ENCODE measurements at places on chromosomes 7 and 10. TPM values are rescaled to one million over a fixed set of nuclear protein-coding genes. Genes with fewer than 3 reads are reported as not detected.

DNA sequence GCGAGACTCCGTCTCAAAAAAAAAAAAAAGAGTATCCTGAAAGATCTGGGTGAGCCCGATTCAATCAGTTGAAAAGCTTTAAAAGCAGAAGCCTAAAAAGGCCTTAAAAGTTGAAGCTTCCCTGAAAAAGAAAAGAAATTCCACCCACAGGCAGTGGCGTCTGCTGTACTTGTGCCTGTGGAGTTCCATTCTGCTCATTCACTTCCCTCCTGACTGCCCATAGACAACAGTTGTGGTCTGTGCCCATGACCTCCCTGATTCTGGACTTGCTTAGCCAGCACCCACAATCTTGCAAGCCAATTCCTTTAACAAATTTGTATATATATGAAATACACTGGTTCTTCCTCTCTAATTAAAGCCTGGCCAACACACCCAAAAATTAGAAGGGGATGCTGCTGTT is 141.7 kb downstream of the DLG5 start:
- DNase-seq: no peak

- peak; percentile 34 for DNase-seq
Observed at GRCh38 chr7:25216837-25217236, 11.4 kb downstream of the NPVF start.

DNA sequence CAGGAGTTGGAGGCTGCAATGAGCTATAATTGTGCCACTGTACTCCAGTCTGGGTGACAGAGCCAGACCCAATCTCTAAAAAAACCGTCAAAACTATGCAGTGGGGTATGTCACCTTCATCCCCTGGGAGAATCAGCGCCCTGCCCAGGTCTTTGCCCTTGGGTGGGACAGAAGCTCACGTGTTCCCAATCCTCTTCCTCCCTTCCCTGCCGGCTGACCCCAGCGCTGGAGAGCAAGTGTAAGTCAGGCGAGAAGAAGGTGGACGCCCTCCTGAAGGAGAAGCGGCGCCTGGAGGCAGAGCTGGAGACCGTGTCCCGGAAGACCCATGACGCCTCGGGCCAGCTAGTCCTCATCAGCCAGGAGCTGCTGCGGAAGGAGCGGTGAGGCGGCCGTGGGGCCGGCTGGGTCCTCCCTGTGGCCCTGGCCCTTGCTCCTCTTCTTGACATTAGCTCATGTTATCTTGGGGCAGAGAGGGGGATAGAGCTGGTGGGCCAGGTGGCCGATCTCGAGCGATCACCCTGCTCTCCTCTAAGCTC is 64.8 kb upstream of the GTF2IRD1 start:
- no peak for DNase-seq

DNA sequence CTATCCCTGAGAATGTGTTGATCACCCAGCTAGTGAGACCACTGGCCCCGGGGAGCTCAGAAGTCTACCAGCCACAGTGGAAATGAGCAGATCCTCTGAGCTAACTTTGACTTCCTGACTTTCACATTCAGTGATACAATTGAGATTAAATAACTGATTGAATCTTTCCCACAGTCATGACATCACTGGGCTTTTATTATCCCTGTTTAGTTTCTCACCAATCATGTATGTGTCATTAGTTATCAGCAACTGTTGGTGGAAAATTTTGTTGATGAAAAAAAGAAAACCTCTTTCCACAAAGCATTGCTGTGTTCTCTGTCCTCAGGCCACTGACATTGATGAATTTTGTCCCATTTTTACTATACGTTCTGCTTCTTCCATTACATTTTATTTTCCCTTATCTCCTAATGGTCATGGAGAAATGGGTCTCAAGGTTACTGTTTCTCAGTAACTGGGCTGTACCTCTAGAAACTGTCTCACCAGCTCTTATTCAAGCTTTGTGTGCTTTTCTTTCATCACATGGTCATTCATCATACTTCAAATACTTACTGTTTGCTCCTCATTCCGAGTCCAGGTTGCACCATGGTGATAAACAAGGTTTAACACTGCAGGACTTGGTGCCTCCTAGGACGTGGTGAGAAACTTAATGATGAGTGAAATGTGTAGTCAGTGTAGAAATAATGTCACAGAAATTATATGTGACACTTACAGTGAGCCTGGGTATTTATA is 304.7 kb downstream of the CDK14 start:
- DNase-seq: peak; percentile 9

DNA sequence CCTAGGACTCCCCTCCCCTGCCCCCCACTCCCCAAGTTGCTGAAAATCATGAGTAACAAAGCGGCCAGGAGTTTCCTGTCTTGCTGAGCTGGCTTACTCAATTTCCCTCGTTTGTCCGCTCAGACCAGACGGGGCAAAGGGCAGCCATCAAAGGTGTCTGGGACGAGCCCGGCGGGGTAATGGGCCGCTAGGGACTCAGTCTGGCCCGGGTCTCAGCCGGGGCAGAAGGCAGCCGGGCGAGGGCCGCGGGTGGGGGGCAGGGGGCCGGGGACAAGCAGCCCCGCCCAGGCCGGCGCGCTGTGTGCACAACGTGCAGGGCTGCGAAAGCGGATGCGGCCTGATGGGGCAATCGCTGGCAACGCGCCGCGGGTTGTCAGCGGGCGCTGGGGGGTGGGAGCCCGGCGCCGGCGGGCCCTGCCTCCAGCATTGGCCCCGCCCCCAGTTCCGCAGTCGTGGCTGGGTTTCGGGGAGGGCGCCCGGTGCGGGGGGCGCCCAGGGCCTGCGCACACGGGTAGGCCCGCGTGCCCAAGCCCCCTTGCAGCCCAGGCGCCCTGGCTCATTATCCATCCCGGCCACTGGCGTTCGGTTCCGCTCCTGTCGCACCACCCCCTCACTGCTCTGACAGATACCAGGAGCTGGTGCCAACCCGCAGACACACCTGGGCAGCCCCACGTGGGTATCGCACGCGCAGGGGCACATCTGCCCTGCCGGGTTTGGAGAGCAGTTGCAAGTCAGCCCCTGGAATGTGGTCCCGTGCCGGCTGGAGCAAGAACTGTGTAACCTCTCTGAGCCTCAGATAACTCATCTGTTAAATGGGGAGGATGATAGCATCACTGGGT is 35.1 kb downstream of the DNAJB12 start:
- no peak for DNase-seq

GRCh38 chr10:11145495-11145855 is 127.8 kb downstream of the CELF2 start:
- no peak for DNase-seq

GRCh38 chr7:721619-722248 is 4.8 kb upstream of the DNAAF5 start:
- DNase-seq: no peak

DNA sequence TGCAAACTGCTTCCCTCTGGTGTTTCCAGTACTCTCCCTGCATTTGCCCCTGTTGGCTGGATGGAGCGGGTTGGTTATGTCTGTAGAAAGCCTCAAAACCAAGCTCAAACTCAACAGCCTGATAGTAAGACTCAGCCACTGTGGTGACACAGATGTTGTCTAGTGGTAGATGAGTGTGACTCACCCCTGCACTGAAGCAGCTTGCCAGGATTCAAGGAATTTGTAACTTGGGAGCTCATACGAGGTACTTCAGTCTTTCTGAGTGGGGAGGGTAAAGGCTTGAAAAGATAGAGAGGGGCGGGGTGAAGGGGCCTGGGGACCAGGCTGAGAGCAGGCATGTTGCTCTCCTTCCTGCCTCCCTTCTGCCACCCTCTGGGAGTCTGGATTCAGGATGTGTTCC is 22.9 kb upstream of the AQP1 start:
- DNase-seq: no peak

- DNase-seq: no peak
Observed at GRCh38 chr7:110407242-110407641, 683.7 kb upstream of the LRRN3 start.

DNA sequence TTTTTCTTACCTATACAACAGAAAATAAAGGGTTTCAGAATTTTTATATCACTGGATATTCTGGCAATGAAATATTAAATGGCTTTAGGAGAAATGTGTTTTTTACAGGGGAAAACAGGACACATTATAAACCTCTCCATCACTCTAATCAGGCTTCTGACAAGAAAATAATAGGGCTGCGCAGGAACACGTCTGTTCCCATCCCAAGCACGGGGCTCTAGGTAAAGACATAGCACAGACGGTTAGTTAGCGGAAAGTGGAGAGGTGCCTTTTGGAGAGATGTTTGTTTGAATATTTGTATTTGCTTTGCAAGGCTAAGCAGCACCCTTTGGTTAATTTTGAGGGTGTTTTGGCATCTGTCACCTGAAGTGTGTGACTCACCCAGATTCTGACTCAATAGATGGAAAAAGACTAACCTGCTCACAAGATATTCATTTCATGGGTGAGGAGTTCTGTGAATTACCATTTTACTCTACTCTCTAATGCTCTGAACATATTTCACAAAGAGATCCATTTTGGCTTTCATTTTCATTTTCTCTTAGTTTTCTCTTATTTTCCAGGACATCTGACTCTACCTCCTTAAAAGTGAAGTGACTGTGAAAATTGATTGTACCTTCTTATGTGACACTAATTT is 174.5 kb upstream of the AKR1E2 start:
- no peak for DNase-seq

Gene PHYHIPL
- not detected for total RNA-seq

Gene KIAA1549
- total RNA-seq: 8.7 TPM

Gene ADRB1
- 0.05 TPM for total RNA-seq

Gene SKIDA1
- total RNA-seq: 1.2 TPM

Gene TSPAN33
- total RNA-seq: 0.68 TPM

Measured in glomerular endothelial cell (primary cell).